ENCODE measurements at places on chromosomes 7 and 10. TPM values are rescaled to one million over a fixed set of nuclear protein-coding genes. Genes with fewer than 3 reads are reported as not detected.

DNA sequence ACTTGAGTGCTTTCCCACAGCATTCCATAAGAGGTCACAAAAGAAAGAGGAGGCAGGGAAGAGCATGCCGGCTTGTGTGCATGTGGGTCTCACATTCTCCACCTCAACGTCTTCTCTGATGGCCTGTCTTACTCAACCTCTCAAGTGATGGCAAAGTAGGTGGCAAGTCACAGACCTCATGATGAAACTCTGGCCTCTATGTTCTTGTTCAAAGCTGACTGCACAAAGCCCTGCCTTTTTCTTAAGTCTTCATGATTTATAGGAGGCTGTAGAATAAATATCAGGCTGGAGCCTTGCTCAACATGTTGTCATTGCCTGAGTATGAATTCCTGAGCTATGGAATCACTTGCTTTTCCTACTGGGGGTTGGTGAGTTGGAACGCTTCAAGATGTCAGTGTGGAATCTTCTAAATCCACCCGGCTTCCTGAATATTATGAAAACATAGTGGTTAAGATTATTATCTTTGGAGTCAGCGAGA lies 213.6 kb upstream of the INHBA start:
- DNase-seq, result no peak

DNA sequence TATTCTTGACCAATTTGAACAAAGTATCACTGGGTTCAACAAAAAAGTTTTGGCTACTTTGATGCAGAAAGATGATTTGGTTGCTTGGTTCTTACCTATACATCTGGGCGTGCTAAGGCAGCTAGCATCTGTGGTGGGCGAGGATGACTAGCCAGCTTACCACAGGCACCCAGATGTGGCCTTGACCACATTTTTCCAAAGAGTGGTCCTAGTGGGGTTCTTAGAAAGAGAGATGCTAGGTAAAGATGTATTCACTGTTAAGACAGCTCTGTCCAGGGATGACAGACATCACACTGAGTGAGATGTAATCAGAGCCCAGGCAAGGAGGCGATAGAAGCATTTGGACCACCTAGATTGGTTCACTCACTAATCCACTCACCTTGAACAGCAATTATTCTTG lies 785 bp downstream of the DNTT start:
- no peak for DNase-seq

DNA sequence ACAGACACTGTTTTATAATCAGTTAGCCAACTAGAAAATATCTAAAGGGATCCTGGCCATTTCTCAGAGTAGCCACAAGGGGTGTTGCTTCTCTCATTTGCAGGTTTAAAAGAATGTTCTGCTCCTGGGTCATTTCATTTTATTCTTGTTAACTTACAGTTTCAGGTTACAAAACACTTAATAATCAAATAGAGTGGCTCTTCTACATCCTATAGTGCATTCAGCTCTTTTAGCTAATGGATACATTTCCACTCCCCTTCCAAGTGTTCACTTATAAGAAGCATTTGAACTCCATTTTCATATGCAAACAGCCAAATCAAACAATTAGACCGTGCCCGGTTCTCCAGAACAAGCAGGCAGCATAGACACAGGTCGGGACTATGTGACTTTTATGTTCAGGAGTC lies 117.5 kb downstream of the TRIL start:
- no peak for DNase-seq

The SAMD9L gene
- not detected for total RNA-seq

GRCh38 chr10:24643679-24644209 lies 79.9 kb downstream of the ARHGAP21 start:
- no peak for DNase-seq

The PRR15 gene
- total RNA-seq, result 5.0 TPM

The CRTAC1 gene
- total RNA-seq, result 0.13 TPM

- no peak for DNase-seq
Observed at GRCh38 chr7:18685971-18686370, 190.4 kb downstream of the HDAC9 start.

The TMEM196 gene
- total RNA-seq, result not detected

The CLRN3 gene
- not detected for total RNA-seq

GRCh38 chr10:25666276-25666675 lies 267.8 kb upstream of the MYO3A start:
- DNase-seq, result no peak

GRCh38 chr10:29007748-29008610 lies 280.9 kb upstream of the LYZL1 start:
- no peak for DNase-seq

DNA sequence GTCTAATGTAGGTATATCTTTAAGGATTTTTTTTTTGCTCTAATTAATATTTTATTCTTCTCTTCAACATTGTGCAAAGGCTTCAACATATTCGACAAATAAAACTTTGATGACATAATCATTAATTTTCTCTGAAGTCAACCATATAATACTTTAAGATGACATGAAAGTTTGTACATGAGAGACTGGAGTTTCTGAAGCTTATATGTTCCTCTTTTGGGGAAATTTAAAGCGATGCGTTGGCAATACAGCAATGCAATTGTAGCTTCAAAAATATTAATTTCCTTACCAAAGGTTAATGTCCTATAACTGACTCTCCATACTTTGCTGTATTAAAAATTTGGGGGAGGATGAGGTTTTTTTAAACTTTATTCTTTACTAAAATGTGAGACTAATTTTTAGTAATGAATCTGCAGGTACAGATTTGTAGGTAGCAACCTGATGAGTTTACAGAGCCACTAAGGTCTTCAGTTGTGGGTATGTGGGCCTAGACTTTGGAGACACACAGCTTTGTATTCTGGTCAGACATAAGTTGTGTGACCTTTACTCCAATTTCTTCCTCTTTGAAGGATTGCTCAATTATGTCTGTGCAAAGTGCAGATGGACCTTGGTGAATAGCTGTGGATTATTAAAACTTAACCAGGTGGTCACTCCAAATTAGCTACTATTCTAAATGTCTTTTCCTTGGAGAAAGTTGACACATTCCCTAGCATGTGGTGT lies 18.0 kb upstream of the LIPA start:
- no peak for DNase-seq

GRCh38 chr10:113000876-113001598 lies 51.0 kb downstream of the TCF7L2 start:
- DNase-seq, result peak; percentile 66

The PRPS1L1 gene
- total RNA-seq, result not detected

The LRGUK gene
- total RNA-seq, result 1.3 TPM

DNA sequence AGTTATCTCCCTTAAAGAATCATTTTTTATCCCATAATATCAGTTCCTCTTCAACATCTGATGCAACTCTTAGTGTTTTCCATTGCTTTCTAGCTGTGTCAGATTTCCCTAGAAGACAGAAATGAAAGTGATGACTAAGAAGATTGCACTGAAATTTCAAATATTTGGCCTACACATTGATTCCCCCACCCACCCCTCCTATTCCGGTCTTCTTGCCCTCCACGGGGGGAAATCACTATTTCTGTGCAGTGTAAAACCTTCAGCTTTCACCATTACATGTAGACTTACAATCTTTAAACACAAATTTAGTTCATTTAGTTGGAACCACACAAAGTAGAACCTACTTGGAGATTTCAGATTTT lies 63.7 kb upstream of the IL6 start:
- no peak for DNase-seq

GRCh38 chr10:82925547-82925946 lies 1050.6 kb downstream of the NRG3 start:
- DNase-seq, result no peak

The MRC1 gene
- total RNA-seq, result 0.09 TPM

The EGFR gene
- 5.6 TPM for total RNA-seq

GRCh38 chr10:125025341-125025740 lies 83.4 kb downstream of the ZRANB1 start:
- DNase-seq, result no peak

DNA sequence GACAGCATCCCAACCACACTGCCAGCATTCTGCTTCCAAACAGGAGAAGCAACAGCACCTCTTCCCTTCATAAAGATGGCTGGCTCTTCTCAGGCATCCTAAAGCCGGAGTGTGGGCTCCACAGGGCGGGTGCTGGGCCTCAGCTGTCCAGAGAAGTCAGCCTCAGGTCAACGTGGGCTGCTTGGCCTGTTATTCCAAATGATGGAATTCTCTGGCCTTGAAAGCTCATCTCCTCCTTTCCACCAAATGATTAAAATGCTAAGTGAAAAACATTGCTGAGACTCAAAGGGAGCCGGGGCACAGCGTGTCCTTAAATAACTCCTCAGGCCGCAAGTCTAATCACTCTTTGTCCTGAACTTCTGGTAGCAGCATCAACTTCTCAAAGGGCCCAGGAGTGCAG lies 53.1 kb upstream of the CPXM2 start:
- no peak for DNase-seq

GRCh38 chr7:75971309-75971960 lies 23.0 kb downstream of the TMEM120A start:
- DNase-seq, result no peak

- peak; percentile 21 for DNase-seq
Observed at GRCh38 chr10:130438861-130439260, 302.7 kb downstream of the GLRX3 start.

The HECW1 gene
- total RNA-seq, result 15.4 TPM

DNA sequence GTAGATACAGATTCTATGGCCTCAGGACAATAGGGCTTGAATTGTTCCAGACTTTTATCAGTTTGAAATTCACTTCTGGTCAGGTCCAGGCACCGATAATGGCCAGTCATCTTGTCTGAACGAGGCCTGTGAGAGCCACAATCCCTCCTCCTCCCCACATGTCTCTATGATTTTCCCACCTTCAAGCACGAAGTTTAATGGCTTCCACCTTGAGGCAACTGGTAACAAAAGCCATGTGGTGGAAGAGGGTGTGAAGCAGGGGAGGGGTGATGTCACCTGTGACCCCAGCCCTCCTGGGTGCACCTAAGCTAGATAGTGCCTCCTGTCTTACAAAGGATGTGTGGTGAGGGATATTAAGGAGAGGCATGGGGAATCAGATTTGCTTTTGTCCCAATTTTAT lies 89.2 kb downstream of the PCGF5 start:
- DNase-seq, result no peak

The IKZF1 gene
- total RNA-seq, result 0.18 TPM

DNA sequence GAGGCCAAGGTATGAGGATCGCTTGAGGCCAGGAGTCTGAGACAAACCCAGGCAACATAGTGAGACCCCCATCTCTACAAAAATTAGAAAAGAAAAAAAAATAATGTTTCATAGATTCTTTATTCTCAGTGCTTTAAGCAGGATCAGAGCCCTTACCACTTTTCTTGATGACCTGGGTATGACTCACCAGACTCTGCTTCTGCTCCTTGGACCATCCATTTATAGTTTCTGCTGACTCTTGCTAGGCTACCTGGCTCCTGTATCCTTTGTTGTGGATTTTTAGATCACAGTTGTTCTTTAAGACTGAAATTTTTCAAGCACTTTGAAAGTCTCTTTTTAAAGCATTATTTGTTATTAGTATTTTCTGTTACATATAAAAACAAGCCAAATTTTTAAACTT lies 411.1 kb downstream of the GFRA1 start:
- DNase-seq, result no peak

DNA sequence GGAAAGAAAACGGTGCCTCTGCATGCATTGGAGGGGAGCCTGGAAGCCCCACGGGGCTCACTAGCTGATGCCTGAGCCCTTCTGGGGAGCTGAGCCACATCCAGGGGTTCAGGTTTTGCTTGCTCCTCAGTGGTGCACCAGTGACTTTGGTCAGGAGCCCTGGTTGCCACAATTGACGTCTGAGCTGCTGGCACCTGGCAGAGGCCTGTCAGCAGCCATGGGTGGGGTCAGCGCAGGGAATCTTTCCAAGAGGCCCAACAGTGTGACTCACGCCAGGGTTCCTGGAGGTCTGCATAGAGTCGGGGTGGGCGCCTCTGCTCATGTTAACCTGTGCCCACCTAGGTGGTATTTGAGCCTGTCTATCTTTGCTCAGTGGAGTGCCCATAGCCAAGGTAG lies 138.7 kb downstream of the NEURL1 start:
- DNase-seq, result no peak

- no peak for DNase-seq
Observed at GRCh38 chr7:85483177-85483576, 296.3 kb upstream of the SEMA3D start.

The ANK3 gene
- 70.2 TPM for total RNA-seq

The EBLN1 gene
- total RNA-seq, result not detected

DNA sequence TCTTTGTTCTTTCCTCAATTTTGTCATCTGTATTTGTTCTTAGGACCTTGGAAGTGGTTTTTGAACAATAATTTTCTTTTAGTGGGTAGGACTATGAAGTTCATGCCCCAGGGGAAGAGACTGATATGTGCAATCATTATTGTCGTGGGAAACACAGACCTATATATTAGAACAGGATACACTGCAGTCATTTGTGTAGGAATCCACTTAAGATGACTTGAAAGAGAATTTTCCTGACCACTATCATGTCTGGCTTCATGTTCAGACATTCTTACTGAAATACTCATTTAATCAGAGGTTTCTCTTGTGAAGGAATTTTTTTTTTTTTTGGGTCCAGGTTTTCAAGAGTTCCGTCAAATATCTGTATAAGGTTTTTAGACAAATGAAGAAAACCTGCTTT lies 163.6 kb downstream of the SUGCT start:
- DNase-seq, result no peak

DNA sequence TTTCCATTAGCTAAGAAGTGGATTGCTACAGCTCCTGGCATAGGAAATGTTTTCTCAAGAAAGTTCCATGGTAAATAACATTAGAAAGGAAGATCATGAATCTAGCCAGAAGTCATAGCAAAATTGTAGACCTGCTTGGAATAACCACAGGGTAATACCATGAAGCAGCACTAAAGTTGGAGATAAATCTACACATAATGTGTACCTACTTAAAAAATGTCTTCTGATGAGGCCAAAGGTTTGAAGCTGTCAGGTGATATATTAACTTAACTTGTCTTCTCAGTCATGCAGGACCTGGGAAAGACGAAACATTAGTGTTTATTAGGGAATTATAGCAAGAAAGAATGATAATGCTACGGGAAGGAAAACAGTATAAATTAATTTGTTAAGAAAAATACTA lies 6.3 kb downstream of the CISD1 start:
- DNase-seq, result no peak

- peak; percentile 27 for DNase-seq
Observed at GRCh38 chr7:158114056-158114850, 473.4 kb downstream of the PTPRN2 start.

DNA sequence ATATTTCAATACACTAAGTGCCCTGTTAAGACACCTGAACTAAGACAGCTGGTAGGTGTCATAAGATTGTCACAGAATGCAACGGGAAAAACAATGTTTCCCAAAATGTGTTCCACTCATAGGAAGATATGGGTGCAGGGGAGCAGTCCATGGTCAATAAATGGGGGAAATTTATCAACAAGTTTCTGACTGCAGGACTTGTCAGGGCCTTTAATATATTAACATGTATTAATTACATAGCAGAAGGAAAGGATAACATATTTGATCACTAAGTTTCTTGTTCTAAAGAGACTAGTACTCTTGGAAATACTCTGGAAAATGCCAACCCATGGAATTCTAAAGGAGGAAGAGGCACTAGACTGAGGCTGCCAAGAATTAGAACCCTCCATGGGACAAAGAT lies 6.7 kb downstream of the RBP3 start:
- no peak for DNase-seq

The DPP6 gene
- 3.0 TPM for total RNA-seq

All from endodermal cell (in vitro differentiated cells).